ENCODE measurements at places on chromosomes 5 and 9.

DNA sequence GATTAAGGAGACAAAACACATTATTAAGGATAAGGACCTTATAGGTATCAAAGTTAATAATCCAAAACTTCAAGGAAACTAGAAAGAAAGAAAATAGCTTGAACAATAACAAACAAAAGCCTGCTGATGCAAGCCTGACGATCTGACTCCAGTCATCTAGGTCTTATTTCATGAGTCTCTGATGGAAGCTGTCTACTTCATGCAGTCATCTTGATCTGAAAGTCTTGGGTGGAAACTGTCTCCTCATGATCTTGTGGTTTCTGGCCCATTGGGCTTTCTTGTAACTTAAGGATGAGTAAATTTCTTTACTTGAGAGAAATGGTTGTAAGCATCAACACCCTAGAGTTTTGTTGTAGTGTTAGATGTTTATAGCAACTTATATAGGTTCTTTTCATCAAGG, 20.6 kb upstream of the PSIP1 start:
- no peak for DNase-seq

DNA sequence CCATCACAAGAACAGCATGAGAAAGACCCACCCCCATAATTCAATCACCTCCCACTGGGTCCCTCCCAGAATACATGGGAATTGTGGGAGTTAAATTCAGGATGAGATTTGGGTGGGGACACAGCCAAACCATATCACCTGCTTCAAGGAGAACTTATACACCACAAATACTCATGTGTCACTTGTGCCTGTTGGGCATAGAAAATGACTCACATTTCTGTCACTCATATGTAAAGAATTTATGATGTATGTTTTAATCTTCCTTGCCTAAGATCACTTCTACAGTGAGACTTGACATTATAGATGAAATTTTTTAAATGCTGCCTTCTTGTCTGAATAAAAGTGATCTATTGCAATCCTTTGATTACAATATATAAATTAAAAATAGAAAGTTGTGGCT, 23.0 kb upstream of the PRDM6 start:
- no peak for DNase-seq

GRCh38 chr9:3118081-3118480, 274.2 kb upstream of the PUM3 start:
- no peak for DNase-seq

DNA sequence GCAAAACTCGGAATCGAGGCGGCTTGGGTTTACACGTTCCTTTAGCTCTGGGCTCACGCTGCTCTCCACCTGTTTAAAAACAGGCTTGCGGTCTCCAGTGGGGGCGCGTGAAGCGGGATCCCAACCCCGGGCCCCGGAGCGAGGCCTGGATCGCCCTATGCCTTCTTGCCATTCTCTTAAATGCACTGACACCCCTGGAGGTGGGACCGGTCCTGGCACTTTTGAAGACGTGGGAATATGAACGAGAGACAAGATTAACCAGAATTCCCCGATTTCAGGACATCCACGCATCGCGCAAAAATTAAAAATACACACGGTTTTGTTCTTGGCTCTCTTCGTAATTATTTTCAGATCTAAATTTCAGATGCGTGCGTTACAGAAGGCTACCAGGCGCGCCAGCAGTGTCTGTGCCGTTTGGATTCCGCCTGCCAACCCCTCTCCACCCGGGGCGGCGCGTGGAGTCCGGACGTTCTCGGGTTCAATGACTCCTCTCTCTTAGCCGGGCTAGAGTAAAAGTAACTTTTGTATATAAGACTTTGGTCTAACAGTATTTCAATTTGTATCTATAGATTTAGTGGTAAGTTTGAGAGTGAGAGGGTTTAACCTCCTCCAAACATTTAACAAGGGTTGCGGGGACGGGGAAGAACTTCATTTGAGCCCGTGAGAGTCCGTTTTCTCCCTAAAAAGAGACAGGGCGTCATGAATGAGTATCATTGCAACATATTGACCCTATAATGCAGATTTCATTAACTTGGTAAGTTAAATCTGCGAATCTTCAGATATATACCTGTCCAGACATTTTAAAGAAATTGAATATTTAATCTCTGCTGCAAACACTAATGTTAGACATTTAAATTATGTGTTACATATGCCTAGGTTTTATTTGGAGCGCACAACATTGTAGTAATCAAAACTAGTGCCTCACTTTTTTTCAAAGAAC, 3.8 kb downstream of the FOXD1 start:
- no peak for DNase-seq

- no peak for DNase-seq
Measured at GRCh38 chr5:176565760-176566288, 16.7 kb downstream of the CDHR2 start.

DNA sequence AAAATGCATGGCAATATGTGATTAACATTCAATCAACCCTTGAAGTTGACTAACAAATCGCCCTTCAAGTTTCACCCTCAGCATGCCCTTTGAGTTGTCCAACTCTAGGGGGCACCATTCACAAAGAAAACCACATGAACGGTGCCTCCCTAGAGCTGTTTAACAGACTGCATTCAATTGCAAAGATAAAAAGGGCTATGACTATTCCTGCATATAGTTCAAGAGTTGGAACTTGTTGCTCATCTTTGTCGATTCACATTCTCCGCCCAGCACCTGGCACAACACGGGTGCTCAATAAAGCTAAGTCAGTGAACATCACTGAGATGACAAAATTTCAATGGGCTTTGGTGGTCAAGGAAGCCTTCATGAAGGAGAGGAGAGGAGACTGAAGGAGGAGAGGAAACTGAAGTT, 69.6 kb upstream of the SLC30A5 start:
- no peak for DNase-seq

GRCh38 chr5:135174315-135175096, 140.5 kb upstream of the PITX1 start:
- no peak for DNase-seq

GRCh38 chr5:72071906-72072305, 35.4 kb upstream of the MAP1B start:
- DNase-seq: no peak

DNA sequence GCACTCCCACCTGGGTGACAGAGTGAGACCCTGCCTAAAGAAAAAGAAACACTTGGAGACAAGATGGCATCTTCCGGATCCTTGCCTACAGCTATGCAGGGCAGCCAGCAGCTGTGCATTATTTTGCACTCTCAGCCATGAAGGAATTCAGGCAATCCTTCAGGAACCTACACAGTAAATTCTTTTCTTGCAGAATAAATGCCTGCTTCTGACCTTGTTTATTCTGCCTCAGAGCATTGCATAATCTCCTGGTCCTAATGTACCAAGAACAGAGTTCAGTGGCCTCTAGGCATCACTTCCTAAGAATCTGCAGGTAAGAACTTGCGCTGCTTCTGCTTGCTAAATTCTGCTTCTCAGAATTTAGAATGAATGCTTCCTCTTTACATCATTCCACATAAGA, 16.8 kb downstream of the GLDC start:
- no peak for DNase-seq

- DNase-seq: no peak
Measured at GRCh38 chr5:113250341-113250953, 184.3 kb downstream of the TSSK1B start.

DNA sequence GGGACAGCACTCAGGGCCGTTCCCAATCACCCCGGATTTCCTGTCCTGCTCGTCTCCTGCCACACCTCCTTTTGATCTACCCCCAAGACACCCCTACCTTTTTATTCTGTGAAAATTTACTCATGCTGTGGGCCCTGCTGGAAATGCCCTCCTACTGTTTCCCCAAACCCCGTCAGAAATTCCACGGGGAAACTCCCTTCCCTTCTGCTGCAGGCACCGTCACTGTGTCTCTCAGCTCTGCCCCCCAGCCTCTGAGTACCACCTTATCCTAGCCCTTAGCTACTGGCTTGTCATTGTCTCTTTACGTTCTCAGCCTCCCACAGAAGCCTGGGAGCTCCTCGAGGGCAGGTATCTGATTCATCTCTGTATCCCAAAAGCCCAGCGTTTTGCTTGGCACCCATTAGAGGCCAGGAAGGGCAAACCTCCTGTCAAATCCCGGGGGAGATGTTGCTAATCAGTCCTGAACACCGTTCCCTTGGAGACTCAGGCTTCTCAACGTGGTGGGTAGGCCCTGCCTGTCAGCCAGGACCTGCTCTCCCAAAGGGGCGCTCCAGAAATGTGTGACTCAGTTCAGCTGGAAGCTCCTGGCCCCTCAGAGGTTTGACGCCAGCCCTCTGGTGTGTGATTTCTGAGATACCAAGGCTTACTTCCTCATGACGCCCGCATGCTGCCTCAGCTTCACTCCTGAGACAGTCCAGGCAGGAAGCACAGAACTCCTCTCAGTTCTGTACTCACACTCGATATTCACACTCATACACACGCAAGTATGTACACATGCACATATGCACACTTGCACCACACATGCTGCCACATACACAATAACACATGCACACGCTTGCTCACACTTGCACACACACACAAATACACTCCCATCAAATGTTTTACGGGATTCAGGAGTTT, 50.7 kb upstream of the GRHPR start:
- DNase-seq: no peak

DNA sequence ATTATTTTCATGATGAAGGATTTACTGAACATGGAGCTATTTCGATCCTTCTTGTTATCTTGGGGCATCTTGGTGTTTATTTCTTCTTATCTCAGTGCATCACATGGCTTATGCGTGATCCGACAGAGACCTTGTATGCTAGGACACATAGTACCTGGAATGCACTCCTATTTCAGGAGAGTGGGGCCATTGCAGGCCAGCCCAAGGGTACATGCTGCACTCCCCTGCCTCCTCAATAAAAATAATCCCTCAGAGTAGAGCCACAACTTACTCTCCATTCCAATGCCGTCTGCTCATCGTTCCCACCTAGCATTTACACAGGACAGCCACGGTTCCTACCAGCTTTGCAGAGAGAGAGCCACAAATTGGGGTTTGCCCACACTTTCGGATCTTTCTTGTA, 43.5 kb downstream of the PCSK5 start:
- DNase-seq: no peak

DNA sequence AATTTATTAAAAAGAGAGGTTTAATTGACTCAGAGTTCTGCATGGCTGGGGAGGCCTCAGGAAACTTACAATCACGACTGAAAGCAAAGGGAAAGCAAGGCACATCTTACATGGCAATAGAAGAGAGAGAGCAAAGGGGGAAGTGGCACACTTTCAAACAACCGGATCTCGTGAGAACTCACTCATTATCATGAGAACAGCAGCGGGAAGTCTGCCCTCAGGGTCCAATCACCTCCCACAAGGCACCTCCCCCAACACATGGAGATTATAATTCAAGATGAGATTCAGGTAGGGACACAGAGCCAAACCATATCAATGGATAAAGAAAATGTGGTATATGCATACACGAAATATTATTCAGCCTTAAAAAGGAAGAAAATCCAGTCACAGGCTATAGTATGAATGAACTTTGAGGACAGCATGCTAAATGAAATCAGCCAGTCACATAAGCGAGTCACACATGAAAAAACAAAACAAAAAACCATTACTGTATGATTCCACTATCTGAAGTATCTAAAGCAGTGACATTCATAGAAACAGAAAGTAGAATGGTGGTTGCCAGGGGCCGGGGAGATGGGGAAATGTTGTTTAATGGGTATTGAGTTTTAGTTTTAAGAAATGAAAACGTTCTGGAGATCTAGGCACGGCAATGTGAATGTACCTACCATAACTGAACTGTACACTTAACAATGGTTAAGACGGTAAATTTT, 83.4 kb upstream of the PCA3 start:
- DNase-seq: no peak
